Glutamatergic neuron (in vitro differentiated cells): ENCODE measurements at places on chromosomes 7 and 10. TPM values are rescaled to one million over a fixed set of nuclear protein-coding genes. Genes with fewer than 3 reads are reported as not detected.

The NRAP gene
- total RNA-seq, result not detected

The LBX1 gene
- total RNA-seq, result not detected

The LRRC4 gene
- 60.0 TPM for total RNA-seq

- DNase-seq, result no peak
Measured at GRCh38 chr7:157922576-157922975, 585.8 kb downstream of the DNAJB6 start.

- no peak for DNase-seq
Measured at GRCh38 chr7:38748056-38748610, 117.0 kb upstream of the AMPH start.

DNA sequence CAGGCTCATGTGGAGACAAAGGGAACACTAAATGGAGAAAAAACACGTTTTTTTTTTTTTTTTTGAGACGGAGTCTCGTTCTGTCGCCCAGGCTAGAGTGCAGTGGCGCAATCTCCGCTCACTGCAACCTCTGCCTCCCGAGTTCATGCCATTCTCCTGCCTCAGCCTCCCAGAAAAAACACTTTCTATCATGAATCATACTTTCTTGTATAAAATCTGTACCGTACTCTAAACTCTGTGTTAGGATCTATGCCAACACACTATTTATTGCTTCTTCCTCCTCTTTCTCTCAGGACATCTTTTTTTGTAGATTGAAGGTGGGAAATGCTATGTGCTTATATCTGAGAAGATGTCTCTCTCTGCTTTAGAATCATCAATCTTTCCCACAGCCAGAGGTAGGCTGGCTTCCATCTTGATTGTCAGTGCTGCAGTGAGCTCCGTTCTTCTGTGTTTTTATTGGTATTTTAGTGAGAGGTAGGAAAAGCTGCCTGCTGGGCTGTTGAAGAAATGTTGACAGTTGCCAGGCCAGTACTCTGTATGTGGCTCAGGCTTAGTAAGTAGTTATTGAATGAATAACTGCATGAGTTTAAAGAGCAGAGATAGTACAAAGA lies 101.1 kb downstream of the GPR85 start:
- no peak for DNase-seq

GRCh38 chr10:48309711-48310226 lies 3.3 kb downstream of the MAPK8 start:
- no peak for DNase-seq

GRCh38 chr7:105013816-105014692 lies at the start of gene KMT2E:
Gene KMT2E (plus strand): TSS chr7:105014205. CDS start chr7:105040953, 26,748 bp downstream.
- DNase-seq, result peak; percentile 95

GRCh38 chr10:132487241-132488135 lies 50.1 kb upstream of the INPP5A start:
- DNase-seq, result no peak
